SK-N-SH treated with all-trans-retinoic acid at 6 μM for 48 hours (cell line): ENCODE measurements at places on chromosomes 7 and 10.

DNA sequence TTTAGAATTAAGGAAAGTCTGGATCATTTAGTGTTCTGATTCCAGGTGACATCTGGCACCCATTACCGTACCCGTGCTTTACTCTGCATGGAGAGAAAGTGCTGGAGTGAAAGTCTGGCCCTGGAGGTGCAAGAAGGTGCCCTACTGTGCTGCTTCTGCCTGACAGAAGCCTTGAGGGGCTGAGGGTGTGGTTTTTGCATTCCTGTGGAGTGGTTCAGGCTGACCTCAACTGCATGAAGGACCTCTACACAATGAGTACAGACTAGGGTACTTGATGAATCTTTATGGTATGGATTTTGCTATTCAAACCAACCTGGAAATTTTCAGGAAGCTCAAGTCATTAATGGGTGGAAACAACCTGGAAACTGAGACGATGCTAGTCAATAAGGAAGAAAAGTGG lies 45.1 kb upstream of the GSAP start:
- ATAC-seq: no peak

- ATAC-seq: no peak
Observed at GRCh38 chr7:115005953-115006352, 84.1 kb downstream of the MDFIC start.

GRCh38 chr7:85014936-85015660 lies 171.8 kb downstream of the SEMA3D start:
- 0 out of 3 replicates have a peak, but pooled peaks have one; percentile 24 for ATAC-seq

DNA sequence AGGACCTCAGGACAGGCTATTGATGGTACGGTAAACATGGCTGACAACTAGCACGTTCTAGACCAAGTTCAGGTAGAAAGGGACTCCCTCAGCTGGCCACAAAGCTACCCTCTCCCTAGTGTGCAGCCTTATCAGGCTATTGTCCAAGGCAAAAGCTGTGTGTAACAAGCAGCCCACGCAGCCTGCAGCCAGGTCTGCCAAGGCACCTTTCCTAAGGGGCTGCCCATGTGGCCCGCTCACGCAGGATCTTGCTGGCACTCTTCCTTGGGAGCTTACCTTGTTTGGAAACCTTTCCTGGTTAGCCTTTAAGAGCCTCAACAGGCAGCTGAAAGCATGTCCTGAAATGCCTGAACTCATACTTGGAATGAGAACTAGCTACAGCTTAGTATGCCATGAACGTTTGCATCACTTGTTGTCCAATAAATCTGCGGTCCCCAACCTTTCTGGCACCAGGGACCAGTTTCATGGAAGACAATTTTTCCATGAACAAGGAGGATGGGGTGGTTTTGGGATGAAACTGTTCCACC lies 51.7 kb downstream of the SYPL1 start:
- no peak for ATAC-seq
